ENCODE measurements at places on chromosomes 12 and 14.
A peak's percentile ranks its signal among the peaks of the same experiment; 100 is the strongest.

DNA sequence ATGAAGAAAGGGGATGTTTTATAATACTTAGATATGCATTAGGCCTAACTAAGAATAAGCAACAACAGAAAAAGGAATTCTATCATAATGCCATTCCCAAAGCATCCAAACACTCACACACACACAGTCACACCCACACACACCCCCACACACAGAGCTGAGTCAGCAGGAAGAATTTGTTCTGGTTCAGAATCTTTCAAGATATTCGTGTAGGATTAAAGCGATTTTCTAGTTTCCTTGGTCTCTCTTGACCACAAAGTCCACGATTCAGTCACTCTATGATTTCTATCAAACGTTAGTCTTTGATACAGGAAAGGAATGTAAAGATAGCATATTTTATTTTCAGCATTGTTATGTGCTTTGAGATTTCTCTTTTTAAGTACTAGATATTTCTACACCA is 382.6 kb upstream of the DCN start:
- DNase-seq, result peak; percentile 57

DNA sequence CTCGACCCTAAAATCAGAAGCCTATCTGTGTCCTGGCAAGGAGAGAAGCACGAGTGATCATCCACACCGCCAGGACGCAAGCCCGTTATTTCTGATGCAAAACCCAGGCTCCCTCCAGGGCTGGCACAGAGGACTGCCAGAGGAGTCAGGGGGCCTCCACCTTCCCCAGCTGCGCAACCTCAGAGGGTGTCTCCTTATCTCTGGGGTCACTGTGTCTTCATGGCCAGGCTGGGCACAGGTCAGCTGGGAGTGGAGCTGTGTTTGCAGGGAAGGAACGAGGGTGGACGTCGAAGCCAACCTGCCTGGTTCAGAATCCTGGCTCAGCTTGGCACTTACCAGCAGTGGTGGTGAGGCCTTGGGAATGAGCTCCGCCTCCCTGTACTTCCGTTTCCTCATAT is 12.0 kb upstream of the SERPINA3 start:
- no peak for DNase-seq

- no peak for DNase-seq
These were observed 26.1 kb downstream of the SMCO2 start for GRCh38 chr12:27472604-27473003.

DNA sequence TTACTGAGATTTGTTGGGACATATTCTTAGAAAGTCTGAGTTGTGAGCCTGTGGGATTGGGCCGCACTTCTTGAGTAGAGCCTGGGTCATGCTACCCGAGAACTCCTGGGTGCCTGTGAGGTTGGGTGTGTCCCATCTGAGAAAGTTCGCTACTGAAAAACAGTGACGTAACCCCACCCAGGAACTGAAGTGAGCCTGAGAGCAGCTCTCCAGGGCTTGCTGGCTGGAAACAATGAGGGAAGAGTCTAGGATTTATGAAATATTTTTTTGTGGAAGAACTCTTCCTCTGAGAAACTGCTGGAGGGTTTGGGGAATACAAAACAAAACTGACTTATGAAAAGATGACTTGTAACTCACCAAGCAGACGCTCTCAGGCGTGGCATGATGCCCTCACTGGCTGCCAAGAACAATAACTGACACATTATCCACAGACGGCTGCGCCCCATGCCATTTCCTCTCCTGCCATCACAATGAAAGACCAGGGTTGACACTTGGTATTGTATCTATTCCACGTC is 69.2 kb downstream of the RASSF3 start:
- DNase-seq, result peak; percentile 48

- DNase-seq, result no peak
These were observed 86.3 kb upstream of the TMTC2 start for GRCh38 chr12:82600379-82600778.

GRCh38 chr12:96044017-96044942 is 8.9 kb upstream of the LTA4H start:
- no peak for DNase-seq

GRCh38 chr12:22803725-22804124 is 178.8 kb downstream of the ETNK1 start:
- DNase-seq, result no peak

GRCh38 chr12:51070004-51070403 is 13.4 kb downstream of the CSRNP2 start:
- no peak for DNase-seq

GRCh38 chr12:76033081-76034011 is 1.8 kb upstream of the PHLDA1 start:
- DNase-seq, result no peak

DNA sequence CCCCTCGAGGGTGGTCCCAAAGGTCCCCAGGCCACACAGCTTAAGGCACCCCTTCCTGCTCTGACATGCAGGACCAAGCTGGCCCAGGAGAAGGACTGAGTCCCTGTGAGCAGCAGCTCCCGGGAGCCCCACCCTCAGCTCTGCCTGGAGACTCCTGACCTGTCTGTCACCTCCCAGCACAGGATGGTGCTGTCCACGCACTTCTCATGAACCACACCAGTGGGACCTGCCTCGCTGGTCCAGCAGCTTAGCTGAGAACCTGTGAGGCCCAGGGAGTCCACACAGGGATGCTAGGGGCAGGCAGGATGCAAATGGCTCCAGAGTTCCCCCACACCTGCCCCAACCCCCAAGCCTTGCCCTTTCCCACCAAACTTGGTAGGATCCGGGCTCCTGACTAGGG is 27.7 kb downstream of the CCDC85C start:
- DNase-seq, result no peak

DNA sequence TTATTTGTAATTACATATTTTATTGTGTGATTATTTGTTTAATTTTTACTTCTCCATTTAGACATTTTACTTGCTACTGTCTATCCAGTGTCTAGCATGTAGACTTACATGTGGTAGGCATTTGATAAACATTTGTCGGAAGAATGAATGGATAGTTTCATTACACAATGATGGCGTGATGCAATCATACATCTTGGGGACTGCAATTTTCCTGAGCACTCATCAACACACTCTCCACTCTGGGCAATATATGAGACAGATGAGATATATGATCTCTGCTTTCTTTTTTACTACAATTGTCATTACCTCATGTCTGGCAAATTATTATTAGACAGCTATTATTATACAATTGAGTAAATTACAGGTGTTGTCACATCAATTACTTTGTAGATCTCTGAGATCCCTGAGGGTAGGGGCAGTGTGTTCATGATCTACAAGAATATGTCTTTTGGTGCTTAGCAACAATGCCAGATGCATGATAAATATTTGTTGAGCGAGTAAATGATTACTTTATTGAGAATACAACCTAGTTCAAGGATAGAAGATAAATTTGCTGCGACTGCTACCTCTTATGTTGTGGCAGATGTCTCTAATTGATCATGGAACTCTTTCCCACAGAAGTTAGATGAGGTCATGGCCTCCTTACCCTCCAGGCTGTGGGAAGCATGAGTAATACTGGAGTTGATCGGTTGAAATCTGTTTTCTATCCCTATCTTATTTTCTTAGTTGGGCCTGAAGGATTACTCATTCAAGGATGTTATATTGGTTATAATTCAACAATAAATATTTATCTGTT is 416.0 kb downstream of the LRIG3 start:
- DNase-seq, result no peak

DNA sequence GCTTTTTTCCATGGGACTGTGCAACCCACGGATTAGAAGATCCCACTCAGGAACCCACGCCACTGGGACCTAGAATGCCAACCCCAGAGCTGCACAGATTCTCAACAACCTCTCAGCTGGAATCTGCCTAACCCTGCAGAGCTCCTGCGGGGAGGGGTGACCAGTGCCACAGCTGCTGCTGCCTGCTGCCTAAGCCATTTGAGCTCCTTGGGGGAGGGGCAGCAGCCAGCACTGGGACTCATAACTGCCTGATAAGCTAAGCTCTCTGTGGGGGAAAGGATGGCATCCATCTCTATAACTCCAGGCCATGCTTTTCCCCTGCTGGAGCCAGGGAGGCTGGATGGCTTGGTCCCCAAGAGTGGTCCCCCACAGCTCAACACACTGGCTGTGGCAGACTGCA is 182.8 kb downstream of the SLC5A8 start:
- no peak for DNase-seq

- DNase-seq, result no peak
These were observed 102.7 kb upstream of the USP44 start for GRCh38 chr12:95653771-95654546.
